ENCODE measurements at places on chromosomes 3 and 15.

DNA sequence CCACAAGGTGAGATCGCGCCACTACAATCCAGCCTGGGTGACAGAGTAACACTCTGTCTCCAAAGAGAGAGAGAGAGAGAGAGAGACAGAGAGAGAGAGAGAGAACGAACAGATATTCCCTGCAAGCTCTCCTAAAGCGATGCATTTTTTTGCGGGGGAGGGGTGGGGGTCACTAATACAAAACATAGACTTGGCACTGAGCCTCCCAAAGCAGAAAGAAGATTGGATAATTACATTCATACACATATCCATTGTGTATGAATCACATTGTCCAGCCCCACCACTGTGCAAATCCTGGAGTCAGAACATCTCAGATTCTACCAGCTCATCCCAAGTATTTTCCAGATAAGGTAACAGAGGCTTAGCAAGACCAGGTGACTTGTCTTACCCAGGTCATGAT is 459.9 kb downstream of the MAGI1 start:
- DNase-seq: no peak

DNA sequence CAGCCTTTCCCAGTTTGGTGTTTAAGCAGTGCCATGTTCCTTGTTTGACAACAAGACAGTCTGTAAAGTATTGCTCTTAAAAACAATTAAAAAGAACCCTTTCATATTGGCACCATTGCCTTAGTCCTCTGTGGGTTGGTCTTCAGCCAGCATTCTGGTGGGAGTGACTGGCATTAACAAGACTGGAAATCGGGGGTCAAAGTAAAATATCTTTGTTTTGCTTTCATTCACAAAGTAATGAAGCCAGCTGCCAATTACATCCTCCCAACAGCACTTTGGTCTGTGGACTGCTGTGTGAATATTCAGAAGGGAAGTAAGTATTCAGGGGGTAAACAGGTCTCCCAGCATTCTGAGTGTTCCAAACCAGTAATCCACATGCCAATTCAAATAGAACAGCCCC is 8.3 kb upstream of the VILL start:
- no peak for DNase-seq

GRCh38 chr15:77243135-77243534 is 172.2 kb upstream of the TSPAN3 start:
- no peak for DNase-seq

GRCh38 chr3:187970106-187970505 is 183.9 kb upstream of the LPP start:
- DNase-seq: no peak

GRCh38 chr3:153785901-153786300 is 335.3 kb upstream of the ARHGEF26 start:
- DNase-seq: no peak

- no peak for DNase-seq
Observed at GRCh38 chr3:52231502-52232278, 6.2 kb upstream of the TLR9 start.
